ENCODE measurements at places on chromosomes 7 and 10. TPM values are rescaled to one million over a fixed set of nuclear protein-coding genes. Genes with fewer than 3 reads are reported as not detected.
A peak's percentile ranks its signal among the peaks of the same experiment; 100 is the strongest.

- DNase-seq: peak; percentile 40
These were observed 286.4 kb downstream of the PRPF18 start for GRCh38 chr10:13873196-13873595.

GRCh38 chr10:86598151-86598550 lies 56.2 kb upstream of the OPN4 start:
- DNase-seq: no peak

ZNF3 gene
- 8.9 TPM for polyA plus RNA-seq

SPDYE5 gene
- polyA plus RNA-seq: 0.20 TPM

DNA sequence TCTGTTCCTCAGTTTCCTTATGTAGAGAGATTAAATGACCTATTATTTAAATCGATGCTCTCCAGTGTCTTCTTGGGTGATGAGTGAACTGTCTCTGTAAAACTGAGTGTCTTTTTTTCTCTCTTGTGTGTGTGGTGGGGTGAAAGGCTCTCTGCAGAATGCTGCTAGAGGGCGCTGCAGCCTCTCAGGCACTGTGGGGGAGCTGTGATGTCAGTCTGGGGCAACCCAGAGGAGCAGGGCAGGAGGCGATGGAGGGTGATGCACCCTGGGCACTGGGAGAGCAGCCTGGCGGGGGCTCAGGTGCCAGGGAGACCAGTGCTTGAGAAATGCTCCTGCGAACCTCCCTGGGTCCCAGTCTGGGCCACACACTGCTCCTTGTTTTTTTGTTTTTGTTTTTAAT lies 110.1 kb upstream of the POM121L12 start:
- DNase-seq: no peak

- DNase-seq: no peak
These were observed 108.6 kb downstream of the ARHGAP22 start for GRCh38 chr10:48496105-48496830.

OGDHL gene
- not detected for polyA plus RNA-seq

PVRIG gene
- polyA plus RNA-seq: 0.06 TPM

HOXA13 gene
- not detected for polyA plus RNA-seq
